Glomerular endothelial cell (primary cell): ENCODE measurements at places on chromosomes 5 and 9. TPM values are rescaled to one million over a fixed set of nuclear protein-coding genes. Genes with fewer than 3 reads are reported as not detected.

The KLHL3 gene
- total RNA-seq, result 3.3 and 8.6 TPM in 2 replicates

DNA sequence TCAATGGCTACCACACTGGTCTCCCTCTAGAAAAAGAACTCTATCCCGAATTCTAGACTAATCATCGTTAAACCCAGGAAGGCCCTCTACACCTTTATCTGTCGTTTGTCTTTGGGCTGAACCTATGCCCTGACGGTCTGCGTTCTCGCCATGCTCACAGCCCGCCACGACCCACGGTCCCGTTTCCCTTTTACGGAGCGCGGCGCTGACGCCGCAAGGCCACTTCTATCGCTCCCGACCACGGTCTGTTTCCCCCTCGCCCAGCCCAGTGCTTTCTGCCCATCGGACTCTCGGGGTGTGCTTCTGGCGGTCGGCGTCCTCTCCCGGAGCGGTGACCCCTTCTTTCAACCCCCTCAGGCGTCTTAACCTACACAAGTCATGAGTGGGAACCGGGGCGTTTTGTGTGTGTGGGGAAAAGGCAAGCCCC, 974 bp downstream of the C9orf40 start:
- DNase-seq, result no peak

The IFNK gene
- total RNA-seq, result not detected in 2 replicates

The TJP2 gene
- 209 and 242 TPM in 2 replicates for total RNA-seq

DNA sequence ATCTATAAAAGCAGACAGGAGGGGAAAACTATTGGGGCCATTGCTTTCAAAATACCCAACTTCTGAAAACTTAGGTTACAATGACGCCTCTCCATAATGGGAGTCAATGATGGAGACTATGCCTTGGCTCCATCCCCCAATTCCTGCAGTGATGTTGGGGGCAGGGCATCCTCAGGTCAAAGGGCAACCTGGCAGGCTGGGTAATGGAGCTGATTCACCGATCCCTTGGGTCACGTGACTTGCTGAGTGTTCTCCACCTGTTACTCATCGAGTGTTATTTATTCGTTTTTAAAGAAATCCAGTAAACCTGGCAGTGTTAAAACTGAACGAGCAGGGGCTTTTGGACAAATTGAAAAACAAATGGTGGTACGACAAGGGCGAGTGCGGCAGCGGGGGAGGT, 244.4 kb downstream of the FAM114A2 start:
- no peak for DNase-seq

DNA sequence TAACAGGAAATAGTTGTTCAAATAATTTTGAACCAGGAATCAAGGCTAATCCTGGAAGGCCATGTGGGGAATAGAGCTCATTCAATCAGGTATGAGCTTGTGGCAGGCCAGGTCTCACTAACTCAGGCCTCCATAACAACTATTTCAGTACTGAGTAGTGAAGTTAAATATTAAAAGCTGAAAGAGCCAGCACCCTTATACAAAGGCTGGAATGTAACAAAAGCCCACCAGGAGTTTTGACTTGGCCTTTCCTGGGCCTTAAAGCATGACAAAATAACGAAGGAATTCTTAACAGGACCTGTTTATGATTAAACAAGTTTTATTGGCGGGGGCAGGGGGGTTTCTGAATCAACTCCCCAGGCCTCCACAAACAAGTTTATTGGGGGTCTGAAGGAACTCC, 1146.7 kb downstream of the CDH9 start:
- DNase-seq, result no peak

DNA sequence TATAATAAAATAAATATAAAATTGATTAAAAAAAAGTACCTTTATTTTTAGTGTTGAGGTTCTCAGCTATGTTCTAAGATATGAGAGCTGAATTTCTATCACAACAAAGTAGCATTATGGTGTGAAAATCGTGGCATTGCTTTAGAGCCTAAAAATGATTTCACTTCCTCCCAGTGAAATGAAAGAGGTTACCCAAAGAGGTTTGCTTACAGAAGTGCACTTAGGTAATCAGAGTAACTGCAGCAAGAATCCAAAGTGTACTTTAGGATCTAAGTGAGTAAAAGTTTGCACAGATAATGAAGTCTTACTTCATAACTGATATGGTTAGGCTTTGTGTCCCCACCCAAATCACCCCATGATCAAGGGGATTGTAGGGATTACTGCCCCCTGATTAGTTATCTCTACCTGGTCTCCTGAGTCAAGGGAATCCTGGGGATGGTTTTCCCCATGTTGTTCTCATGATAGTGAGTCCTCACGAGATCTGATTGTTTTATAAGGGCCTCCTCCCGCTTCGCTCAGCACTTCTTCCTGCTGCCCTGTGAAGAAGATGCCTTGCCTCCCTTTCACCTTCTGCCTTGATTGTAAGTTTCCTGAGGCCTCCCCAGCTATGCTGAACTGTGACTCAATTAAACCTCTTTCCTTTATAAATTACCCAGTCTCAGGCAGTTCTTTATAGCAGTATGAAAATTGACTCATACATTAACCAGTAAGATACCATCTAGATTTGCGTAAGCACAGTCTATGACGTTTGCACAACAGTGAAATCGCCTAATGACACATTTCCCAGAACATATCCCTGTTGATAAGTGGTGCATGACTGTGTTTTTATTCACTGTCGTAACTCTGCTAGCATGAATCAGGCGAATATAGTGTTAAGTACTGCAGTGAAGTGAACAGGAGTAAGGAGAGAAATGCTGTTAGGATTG, 40.3 kb upstream of the LRRC70 start:
- DNase-seq, result peak; percentile 55

DNA sequence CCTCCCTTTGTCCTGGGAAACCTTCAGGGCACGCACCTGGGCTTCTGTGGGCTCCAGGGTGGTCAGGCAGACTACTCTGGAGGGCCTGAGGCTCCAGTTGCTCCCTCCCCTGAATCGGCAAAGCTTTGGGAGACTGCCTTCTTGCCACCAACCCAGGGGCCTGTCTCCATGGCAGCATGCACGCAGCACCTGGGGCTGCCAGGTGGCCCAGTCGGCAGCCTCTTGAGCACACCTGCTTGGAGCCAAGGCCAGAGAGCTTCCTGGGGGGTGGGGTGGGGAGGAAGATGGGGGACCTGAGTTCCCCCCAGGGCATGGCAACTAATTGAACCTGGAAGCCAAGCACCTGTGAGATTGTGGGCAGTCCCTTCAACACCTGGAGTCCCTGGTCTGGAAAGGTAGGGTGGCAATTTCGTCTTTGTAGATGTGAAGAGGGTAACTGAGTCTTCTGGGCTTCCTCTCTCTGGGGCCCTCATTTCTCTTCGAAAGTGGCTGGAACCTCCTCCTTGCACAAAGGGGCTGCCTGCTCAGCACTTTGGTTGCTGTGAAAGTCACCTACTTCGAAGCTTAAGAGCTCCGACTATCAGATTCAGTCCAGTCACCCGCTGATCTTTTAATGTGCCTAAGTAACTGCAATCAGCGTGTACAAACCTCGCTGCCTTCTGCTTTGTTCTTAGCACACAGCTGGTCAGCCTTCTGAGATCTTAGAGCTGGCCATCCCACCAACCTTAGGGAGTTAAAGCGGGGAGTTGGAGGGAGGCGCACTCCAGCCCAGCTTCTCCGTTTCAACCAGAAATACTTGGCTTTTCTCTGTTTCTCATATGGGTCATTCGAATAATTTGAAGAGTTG, 4.0 kb downstream of the RNF183 start:
- no peak for DNase-seq
